Stimulated activated CD4-positive, alpha-beta T cell treated with anti-CD3 and anti-CD28 coated beads, Interleukin-15, amount 100 ng/mL, for 1 hour (primary cell): ENCODE measurements at places on chromosomes 16 and 17.

DNA sequence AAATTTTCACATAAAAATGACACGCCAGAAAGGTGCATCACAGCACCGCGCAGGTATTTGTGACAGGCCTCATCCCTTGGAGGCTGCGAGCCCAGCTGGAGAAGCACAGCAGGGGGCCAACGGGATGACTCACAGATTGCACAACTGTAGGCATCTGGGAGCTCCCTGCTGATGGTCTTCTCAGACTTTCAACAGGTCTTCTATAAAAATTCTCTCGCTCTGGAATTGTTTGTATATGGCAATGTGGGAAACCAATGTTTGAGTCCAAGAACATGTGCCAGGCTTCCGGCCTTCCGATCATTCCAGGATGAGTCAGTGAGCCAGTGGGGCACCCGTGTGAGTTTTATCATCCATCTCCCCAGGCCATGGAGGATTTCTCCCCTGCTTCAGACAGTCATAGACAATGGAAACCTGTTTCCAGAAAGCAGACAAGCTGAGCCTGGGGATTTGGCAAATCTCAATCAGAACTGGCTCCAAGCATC lies 24.1 kb upstream of the ADORA2B start:
- no peak for DNase-seq

GRCh38 chr16:55566432-55567175 lies at the start of gene CAPNS2:
Gene CAPNS2 (plus strand): TSS chr16:55566684. CDS start chr16:55566757, 73 bp downstream.
- no peak for DNase-seq

DNA sequence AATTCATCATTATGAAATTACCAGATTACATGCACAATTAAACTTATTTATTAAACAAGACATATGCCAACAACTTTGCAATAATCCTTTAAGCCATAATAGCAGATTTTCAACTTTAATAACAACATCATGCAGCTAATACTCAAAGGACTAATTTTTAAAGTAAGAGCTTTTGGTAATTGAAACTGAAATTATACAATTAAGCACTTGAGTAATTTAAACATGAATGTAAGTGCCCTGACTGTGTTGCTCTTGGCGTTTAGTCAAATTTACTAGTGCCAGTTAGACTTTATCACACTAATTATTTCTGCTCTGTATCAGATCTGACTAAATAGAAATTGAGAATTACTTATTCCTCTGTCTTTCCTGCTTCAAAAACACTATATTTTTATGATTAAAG lies 46.8 kb upstream of the PSMD7 start:
- DNase-seq: no peak

GRCh38 chr16:81900456-81900855 lies 110.8 kb downstream of the SDR42E1 start:
- DNase-seq: no peak

DNA sequence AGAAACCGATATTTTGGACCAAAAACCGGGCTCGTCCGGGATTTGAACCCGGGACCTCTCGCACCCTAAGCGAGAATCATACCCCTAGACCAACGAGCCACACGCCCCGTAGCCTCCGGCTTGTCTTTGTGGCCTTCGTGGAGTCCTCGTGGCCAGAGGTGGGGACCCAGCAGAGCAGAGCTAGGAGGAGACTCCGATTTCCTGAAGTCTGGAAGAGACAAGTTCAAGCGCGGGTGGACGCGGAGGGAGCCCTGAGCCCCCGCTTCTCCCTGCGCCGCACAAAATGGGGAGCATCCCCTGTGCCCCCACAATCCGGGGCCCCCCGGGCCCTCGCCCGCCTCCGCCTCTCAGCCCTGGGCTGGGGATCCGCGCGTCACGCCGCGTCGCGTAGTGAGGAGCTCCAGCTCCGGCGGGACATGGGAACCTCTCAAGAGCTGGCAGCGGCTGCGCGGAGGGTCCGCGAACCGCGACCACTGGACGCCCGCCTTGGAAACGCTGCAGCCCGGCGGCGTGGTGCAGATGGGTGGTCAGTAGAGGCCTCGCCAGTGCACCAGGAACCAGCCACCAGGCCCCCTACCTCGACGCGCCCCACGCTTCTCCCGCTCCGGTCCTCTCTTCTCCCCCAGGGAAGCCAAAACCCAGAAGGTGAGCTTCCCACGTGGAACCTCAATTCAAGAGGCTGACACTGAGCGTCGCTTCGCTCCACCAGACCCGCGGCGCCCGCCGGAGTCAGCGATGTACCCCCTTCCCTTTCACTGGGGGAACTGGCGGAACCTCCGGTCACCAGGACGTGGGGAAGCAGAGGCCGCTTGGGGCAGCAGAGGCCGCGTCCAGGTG lies 5.2 kb upstream of the OR1F1 start:
- DNase-seq: peak; percentile 41

DNA sequence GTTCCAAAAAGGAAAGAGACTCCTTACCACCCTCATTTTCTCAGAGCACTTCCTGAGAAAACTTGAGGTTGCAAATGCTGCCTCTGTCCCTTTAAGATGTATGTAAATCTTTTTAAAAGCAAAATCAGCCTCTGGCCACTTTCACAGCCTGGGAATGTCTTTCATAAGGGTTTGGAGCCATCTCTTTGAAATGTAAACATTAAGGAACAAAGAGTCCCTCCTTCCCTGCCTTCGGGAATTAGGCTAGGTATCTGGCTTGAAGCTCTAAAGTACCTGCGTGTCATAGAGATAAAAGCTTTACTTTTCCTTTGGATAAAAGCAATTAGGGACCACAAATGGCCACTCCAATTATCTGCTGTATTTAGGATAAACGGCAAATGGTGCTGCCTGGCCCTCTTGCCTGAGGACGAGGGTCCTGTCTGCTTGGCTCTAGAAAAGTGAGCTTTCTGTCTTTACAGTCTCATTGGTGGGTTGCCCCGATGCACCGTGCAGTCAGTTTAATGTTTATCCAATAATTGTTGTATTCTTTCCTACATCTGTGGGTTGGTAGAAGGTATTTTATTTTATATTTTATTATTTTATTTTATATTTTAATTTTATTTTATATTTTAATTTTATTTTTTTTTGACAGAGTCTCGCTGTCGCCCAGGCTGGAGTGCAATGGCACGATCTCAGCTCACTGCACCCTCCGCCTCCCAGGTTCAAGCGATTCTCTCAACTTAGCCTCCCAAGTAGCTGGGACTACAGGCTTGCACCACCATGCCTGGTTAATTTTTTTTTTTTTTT lies 23.9 kb downstream of the NLRC3 start:
- DNase-seq: no peak

GRCh38 chr16:23104032-23104955 lies 45.0 kb downstream of the USP31 start:
- no peak for DNase-seq

GRCh38 chr17:80948019-80948975 lies 43.3 kb upstream of the CHMP6 start:
- DNase-seq: no peak

DNA sequence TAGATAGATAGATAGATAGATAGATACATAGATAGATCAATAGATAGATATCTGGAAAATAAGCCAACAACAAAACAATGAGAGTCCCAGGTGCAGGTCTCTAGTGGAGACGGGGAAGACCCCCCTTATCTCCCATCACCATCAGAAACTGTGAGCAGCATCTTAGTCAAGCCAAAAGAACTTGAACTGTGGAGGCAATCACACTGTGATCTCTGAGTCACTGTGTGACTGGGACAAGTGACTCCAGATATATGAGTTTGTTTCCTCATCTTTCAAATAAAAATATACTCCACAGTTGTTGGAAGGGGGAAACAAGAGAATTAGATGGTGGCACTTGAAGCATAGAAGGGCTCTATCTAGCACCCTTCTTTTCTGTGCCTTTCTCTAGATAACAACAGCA lies 42.1 kb downstream of the NOG start:
- no peak for DNase-seq

DNA sequence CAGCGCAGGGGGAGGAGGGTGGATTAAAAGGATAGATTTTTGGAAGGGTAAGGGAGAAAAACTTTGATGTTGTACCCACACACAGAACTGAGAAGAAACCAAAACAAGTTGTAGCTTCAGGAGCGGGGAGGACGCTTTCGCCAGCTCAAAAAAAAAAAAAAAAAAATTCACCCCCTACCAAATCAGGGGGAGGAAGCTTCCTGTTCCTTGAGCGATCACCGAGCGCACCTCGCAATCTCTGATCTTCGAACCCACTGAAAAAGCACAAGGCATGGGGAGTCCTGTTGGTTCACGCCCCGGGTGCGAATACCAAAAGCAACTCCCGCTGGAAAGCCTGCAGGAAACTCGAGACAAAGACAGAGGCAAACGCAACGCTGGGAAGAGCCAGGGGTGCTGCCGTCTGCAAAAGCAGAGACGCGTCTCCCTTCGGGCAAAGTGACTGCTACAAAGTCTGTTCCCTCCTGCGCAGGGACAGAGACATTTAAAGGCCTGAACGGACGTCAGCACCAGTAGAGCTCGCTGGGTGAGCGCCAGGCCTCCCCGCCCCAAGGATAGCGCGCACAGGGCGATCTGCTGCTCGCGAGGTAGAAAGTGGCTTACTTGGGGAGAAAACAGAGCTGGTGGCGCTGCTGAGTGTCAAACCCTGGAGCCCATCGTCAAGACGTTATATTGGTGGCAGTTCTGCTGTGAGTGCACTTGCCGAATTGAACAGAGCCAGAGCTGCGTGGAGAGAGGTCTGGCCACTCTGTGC lies 190.4 kb downstream of the USP22 start:
- no peak for DNase-seq
